ENCODE measurements at places on chromosomes 3 and 15. TPM values are rescaled to one million over a fixed set of nuclear protein-coding genes. Genes with fewer than 3 reads are reported as not detected.
A peak's percentile ranks its signal among the peaks of the same experiment; 100 is the strongest.

DNA sequence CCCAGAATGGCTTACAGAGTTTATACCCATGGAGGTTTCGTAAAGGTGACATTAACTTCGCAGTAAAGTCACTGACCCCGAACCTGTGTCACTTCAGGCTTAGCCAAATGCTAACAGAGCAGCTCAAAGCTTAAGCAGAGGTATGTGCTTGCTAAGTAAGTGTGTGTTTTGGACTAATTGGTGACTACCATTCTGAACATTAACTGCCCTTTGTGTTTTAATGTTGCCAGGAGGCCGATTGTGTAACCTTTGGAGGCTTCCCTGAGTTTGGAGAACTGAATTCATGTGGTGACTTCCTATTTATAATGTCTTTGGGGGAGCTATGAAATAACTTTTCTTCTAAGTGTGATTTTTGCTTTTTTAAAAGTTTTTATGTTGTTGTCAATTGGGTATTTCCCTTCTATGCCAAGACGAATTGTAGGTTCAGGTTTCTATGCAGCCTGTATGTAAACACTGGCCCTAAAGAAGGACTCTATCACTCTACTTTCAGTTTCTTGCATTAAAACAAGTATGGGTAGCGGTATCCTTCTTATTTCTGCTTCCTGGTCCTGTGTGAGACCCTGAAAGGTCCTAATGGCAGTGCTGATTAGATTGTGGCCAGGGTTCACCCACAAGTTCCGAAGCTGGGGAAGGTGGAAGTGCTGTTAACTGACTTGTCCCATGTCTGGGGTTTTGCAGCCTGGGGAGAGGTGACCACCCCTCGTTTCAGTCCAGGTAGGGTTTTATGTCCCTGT lies 86.3 kb downstream of the IGF1R start:
- peak; percentile 51 for DNase-seq

DNA sequence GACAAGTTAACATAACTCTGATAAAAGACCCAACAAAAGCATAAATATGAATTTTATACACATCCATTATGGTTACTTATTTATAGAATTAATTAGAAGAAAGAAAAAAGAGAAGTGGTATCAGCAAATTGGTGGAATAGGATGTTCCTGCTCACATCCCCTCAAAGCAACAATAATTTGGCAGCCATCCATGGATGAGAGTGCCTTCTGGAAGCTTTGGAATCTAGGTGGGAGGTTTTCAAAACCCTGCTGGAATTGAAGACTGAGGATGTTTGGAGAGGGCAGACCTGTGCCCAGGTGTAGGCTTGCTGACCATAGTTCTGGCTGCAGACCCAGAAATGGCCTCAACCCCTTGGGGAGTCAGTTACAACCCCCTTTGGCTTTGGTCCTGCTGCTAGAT lies 91.2 kb downstream of the EDEM1 start:
- no peak for DNase-seq

DNA sequence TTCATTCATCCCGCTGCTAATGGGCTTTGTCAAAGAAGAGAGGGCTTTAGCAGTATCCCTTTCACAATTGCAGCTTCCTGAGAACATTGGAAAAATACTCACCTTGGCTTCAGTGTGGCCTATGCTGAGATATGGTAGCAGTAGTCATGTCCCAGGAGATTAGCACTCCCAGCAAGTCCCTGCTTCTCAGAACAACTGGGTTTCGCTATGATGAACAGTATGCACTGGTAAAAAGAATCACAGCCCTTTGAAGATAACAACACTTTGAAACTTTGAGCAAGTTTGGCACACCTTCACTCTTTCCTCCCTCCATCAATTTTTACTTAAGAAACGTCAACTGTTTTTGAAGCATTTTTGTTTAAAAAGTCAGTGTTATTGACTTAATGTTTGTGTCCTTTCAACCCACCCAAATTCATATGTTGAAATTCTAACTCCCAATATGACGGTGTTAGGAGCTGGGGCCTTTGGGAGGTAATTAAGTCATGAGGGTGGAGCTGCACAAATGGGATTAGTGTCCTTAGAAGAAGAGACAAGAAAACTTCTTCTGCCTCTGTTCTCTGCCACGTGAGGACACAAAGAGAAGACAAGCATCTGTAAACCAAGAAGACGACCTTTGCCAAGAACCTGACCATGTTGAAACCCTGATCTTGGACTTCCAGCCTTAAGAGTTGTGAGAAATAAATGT lies 17.8 kb upstream of the PLSCR4 start:
- DNase-seq: no peak

DNA sequence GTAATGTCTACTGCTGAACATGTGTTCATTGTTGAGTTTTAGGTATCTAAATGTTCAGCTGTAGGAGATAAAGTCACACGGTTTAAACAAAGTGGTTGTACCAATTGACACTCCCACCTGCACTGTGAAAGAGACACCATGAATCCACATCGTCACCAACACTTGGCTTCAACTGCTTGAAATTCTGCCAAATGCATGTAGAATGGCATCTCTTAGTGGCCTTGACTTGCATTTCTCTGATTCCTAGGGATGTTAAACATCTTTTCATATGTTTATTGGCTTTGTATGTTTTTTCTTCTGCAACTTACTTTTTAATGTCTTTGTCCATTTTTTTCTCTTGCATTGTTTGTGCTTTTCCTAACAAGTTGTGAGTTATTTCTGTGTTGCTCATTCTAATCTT lies 43.4 kb downstream of the RPLP1 start:
- no peak for DNase-seq

DNA sequence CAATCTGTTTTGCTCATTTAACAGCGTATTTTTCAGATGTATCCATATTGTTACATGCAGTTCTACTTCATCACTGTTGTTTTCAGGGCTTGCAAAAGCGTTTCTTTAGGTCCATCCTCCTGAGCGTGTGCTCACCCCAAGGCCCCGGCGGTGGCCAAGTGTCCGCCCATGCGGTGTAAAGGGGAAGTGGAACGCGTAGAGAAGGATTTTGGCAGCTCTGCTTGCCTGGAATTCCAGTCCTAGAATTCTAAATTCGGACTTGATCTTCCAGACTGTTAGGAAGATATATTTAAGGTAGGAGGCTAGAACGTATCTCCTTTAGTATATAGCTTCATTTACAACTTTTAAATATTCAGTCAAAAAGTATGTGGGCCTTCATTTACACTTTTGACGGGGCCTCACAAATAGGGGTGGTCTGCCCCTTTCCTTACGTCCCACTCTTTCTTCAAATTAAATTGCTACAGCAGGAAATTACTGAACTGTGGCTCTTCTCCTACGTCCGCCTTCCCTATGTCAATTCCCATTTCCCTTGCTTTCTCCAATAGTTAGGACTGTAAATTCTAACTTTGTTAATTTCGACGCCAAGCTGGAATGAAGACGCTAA lies 609 bp upstream of the TBC1D23 start:
- peak; percentile 32 for DNase-seq

- DNase-seq: no peak
These were observed 522.3 kb downstream of the ROBO1 start for GRCh38 chr3:79245284-79246138.

- peak; percentile 51 for DNase-seq
These were observed 52.7 kb upstream of the MAP4 start for GRCh38 chr3:48068886-48069285.

GRCh38 chr15:74320352-74321247 lies 46.8 kb downstream of the CYP11A1 start:
- DNase-seq: peak; percentile 93

- DNase-seq: no peak
These were observed 18.0 kb downstream of the MIX23 start for GRCh38 chr3:122365073-122365472.

GRCh38 chr3:72245183-72245811 lies 460.3 kb upstream of the PROK2 start:
- no peak for DNase-seq

Gene DCBLD2
- total RNA-seq: 278 TPM

DNA sequence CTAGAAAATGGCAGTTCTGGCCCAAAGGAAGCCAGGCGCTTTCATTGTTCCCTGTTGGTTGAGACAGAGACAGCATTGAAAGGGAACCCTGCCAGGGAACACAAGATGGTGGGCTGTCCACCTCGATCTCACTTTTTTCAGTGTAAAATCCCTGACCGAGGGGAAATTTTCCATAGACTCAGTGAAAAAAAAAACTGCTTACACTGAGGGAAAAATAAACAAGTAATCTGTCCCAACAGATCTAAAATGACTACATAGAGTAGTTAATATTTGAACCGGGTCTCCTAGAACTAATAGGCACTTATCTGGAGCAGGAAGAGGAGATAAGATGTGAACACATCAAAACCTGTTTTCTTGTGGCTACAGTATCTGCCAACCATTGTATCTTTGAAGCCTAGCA lies 763.4 kb upstream of the GOLIM4 start:
- DNase-seq: no peak

GRCh38 chr3:50519471-50520089 lies 16.1 kb upstream of the CACNA2D2 start:
- peak; percentile 90 for DNase-seq

GRCh38 chr3:146416366-146416765 lies 53.0 kb downstream of the PLSCR2 start:
- DNase-seq: no peak

DNA sequence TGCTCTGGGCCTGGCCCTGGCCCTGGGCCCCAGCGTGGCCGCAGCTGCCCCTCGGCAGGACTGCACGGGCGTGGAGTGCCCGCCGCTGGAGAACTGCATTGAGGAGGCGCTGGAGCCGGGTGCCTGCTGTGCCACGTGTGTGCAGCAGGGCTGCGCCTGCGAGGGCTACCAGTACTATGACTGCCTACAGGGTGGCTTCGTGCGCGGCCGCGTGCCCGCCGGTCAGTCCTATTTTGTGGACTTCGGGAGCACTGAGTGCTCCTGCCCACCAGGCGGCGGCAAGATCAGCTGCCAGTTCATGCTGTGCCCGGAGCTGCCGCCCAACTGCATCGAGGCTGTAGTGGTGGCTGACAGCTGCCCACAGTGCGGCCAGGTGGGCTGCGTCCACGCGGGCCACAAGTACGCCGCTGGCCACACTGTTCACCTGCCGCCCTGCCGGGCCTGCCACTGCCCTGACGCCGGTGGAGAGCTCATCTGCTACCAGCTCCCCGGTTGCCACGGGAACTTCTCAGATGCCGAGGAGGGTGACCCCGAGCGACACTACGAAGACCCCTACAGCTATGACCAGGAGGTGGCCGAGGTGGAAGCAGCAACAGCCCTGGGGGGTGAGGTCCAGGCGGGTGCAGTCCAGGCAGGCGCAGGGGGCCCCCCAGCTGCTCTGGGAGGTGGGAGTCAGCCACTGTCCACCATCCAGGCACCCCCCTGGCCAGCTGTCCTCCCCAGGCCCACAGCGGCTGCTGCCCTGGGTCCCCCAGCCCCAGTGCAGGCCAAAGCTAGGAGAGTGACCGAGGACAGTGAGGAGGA lies 21.7 kb downstream of the FBLN2 start:
- peak; percentile 75 for DNase-seq

- DNase-seq: no peak
These were observed 36.3 kb downstream of the KNL1 start for GRCh38 chr15:40630313-40630712.

Gene OXNAD1
- total RNA-seq: 11.9 TPM

DNA sequence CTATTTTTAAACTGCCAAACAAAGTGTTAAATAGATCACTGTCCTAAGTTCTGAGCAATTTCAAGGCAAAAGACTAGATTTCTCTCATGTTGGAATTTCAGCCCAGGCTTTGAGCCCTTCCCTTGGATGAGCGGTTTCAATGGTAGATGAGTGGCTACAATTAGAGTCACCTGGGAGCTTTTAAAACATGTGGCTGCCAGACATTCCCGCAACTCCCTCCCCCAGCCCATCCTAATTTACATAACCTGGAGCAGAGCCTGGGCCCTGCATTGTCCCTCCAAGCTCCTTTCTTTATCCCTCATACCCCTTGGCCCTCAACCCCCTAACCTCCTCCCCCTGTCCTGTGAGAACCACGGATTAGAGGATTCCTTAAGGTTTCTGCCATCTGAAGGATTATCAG lies 357.5 kb upstream of the UMPS start:
- no peak for DNase-seq

DNA sequence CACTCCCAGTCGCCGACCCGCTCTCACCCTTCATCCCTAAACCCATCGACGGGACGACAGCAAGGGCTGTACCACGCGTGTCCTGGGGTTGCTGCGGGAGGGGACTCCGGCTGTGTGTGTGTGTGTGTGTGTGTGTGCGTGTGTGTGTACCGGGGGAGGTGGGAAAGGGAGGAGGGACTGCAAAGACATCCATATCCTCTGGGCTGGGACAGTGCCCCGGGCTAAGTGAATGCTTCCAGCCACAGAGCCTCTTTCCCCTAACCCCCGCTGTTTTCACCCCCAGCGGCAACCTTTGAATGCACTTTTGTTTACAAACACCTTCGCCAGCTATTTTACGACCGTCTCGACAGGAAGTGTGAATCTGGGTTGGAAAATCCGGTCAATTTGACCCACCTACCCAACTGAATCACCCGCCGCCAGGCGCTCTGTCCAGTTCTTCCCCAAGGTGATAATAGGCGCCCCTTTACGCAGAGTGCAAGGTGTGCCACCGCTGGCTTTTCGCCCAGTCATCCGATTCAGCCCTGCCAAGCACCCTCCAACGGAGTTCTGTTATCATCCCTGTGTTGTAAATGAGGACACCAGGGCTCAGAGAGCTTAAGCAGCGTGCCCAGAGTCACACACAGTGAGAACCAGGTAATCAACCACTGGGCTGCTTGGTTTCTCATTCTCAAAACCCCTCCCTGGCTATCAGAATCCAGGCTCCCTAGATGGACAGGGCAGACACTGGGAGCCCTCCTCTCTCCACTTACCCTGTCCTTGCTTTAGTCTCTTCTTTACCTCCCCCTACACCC lies 739 bp upstream of the AMOTL2 start:
- peak; percentile 89 for DNase-seq

- DNase-seq: no peak
These were observed 28.3 kb upstream of the TASOR start for GRCh38 chr3:56711344-56711743.

DNA sequence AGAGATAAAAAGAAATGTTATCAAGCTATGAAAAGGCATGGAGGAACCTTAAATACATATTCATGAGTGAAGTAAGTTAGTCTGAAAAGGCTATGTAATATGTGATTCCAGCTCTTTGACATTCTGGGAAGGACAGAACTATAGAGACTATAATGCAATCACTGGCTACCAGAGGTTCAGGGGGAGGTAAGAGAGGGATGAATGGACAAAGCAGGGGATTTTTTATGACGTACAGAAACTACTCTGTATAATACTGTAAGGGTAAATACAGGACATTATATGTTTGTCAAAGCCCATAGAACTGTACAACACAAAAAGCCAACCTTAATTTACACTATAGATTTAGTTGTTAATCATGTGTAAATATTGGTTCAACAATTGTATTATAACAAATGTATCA lies 46.1 kb downstream of the MCTP2 start:
- DNase-seq: no peak

DNA sequence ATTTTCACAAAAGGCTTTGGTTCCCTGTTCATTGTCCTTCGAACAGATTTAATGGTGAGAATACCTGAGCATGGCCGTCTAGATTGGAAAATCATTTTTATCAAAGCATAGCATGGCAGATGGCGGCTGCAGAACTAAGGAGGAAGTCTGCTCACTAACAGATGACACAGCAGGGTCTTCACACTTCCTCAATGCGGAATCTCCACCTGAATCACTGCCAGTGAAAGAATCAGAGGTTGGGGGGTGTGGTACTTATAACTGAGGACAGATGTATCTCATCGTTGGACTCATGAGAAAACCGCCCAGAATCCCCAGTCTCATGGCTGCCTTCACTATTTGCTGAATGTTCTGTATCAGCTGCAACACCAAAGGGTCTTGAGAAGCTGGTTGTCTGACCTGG lies 31.6 kb upstream of the PYGO1 start:
- no peak for DNase-seq

Measured in osteoblast (primary cell).